ENCODE measurements at places on chromosomes 2 and 18.

DNA sequence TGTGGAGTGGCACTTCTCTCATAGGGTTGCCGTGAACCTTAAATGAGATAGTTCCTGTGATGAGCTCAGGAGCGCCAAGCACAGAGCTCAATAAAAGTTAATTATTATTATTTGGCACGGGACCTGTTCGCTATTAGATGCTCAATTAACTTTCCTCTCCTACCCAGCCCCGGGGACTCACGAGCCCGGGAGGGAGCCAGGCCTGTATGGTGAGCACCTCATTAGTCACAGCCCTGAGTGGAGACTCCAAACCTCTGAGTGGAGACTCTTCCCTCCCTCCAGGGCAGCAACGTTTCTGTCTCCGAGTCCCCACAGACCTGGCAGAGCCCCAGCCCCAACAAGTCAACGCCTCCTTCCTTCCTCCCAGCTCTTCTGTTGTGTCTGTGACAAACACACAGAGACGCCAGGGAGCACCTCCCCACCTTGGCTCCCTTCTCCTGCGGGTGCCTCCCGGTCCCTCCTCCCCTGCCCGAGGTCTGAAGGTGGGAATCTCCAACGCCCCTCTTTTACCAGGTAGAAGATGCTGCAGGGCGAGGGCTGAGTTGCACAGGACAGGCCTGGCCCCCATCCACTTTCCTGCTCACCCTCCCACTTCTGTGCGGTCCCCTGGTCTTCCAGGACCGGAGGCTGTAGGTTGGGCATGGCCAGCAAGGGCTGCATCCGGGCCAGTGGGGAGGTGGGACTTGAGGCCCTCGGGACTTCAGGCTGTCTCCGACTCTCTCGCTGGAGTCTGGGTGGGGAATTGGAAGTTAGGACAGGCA, 52.7 kb upstream of the ODC1 start:
- no peak for DNase-seq

DNA sequence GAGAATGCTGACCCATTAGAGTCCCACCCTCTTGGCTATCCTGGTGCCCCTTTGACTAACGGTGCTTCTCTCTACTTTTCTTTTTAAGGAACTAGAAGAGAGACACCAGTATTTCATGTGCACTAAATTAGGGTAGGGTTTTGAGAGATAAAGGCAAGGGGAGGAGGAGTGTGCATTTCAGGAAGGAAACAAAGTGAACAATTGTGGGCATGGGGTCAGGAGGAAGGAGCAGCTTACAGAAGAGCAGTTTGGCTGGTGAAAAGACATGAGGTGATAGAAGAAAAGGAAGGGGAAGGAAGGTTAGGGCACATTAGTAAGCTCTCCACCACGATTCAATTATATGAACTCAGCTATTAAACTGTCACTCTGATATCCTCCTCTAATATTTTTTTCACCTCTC, 105.8 kb upstream of the CTAGE1 start:
- DNase-seq, result no peak

GRCh38 chr18:36025025-36025424, 42.3 kb downstream of the RPRD1A start:
- no peak for DNase-seq

- DNase-seq, result peak; percentile 32
These were observed 32.7 kb upstream of the PRLH start for GRCh38 chr2:237533668-237534161.

- DNase-seq, result no peak
These were observed 11.1 kb downstream of the CCL20 start for GRCh38 chr2:227824711-227825110.

GRCh38 chr2:71586471-71586870, 133.1 kb downstream of the DYSF start:
- DNase-seq, result no peak

GRCh38 chr2:190787743-190788235, 92.8 kb upstream of the GLS start:
- DNase-seq, result no peak

DNA sequence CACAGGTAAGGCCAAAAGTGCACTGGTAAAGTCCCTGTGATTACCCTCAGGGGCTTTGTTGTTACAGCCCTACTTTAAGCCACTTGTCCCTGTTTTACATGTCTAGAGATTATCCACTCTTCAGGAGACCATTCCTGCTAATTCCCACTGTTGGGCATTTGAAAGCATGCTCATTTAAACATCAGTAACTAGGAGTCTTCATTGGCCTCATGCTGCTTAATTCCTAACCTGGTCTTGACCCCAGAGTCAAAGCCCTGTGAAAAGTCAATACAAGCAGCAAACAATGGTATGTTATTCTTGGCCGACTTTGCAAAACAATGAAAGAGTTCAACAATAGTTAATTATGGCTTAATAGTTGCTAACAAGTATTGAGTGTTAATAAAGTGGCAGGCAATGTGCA, 23.2 kb downstream of the AFF3 start:
- no peak for DNase-seq

DNA sequence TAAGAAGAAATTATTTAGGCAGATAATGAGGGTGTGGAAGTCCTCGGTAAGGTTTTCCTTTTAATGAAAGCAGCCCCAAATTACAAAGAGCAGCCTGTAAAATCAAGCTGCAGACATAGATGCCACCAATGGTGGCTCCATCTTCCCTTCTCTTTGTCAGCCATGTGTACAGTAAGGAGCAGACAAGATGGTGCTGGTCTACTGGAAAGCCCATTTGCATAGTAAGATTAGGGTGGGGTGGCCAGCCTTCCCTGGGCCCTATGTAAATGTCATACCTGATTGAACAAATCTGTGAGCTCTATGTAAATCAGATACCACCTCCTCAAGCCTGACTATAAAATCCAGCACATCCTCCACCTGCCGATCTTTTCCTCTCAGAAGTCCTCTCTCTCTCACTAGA, 154.4 kb upstream of the SERTAD2 start:
- no peak for DNase-seq

DNA sequence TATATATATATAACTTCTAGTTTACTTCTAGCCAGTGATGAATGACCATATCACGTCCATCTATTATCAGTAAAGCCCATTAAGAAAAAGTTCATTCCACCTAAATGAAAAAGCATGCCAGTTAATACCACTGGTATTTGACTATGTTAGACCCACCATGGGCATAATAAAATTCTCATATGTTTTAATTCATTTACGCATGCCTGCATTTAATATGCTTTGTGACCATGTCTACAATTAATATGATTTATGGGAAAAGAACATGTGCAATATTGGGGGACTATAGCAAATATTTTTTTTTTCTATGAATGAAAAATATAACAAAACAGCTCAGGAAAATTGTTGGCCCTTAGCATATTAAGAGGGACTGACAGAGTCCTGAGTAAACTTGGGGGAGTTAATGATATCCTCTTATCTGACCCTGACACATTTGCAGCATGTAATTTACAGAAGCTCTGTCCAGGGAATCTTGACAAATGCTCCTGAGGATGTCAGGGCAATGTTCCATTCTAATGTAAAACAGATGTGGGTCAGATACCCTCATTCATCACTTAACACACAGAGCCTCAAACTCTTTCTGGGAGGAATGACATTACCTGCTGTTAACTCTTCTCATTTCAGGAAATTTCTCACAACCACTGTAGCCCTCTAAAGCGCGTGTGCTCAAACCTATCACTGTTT, 90.6 kb downstream of the PAX3 start:
- no peak for DNase-seq

GRCh38 chr2:220785178-220785577, 786.9 kb downstream of the EPHA4 start:
- DNase-seq, result no peak

DNA sequence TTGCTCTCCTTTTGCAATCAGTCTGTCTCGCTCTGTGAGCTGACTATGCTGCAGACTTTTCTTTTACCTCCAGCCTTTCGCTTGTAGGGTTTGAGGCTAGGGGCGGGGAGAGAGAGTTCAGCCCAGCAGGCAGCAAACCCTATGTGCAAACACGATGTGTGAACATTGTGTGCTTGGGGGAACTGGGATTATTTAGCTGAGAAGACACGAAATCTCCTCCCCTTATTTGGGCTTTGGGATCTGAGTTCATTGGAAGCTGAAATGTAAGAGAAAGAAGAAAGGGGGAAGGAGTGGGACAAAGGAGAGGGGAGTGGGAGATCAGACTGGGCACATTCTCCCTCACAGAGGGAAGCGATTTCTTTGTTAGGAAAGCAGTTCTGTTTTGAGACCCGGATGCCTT, 189.6 kb upstream of the TNP1 start:
- no peak for DNase-seq

DNA sequence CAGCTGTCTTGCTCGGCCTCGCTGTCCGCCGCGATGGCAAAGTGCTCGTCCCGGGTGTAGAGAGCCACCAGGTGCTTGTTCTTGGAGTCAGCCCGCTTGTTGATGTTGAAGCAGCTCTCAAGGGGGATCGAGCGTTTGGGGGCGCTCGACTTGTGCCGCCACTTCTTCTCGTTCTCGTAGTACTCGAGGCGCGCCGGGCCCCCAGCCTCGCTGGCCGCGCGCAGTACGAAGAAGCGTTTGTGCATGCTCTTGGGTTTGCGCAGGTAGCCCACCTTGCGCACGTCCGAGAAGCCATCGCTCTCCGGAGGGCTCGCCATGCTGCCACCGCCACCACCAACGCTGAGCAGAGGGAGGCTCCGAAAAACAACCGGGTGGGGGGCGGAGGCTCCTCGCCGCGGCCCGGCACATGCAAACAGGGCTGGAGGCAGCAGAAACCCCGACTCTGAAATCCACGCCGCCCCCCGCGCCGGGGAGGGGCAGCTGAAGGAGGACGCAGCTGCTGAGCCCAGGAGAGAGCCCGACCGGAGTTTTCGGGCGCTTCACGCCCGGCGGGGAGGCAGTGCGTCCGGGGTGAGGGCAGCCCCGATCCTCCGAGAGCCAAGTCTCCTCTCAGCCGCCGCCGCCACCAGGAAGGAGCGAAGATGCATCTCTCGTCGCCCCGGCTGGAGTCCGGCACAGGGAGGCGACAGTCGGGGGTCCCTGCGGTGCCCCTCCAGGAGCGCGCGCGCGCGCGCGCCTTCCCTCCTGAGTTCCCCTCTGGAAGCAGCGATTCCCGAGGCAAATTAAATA, 1.0 kb downstream of the IRS1 start:
- no peak for DNase-seq

DNA sequence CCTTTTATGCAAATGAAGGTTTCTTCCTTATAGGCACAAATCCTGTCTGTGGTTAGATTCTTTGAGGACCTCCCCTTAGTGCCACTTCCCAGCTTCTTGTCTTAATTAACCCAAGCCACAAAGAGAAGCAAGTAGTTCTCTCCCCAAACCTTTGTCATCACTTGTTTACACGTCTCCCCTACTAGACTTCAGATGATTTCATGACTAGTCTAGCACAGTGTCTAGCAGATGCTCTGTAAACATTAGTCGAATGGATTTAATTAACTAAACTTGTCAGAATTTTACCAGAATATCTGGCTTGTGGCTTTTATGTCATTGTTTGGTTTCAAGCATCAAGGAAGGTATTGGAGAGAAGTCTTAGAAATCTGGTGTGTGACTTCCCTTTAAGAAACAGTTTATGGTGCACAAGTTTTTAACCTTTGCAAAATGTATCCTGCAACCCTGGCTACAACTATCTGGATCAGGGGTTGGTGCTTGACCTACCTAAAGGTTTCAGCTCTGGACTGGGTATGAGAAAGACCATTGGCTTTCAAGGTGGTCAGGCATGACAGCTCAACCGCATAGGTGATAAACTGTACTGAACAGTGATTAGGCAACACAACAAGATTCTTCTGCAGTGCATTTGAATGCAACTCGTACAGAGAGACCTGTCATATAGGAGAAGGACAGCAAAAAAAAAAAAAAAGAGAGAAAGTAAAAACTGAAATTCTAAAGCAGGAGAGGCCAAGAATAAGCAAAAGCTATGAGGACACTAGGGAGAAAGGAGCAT, 93.2 kb upstream of the CCDC150 start:
- DNase-seq, result no peak

GRCh38 chr2:241352227-241352626, 3.9 kb upstream of the FARP2 start:
- DNase-seq, result no peak

GRCh38 chr18:35553300-35553699, 28.2 kb upstream of the GALNT1 start:
- DNase-seq, result no peak

- DNase-seq, result no peak
These were observed 17.5 kb downstream of the KIAA2012 start for GRCh38 chr2:202090530-202090929.

- DNase-seq, result no peak
These were observed 144.1 kb upstream of the RBBP8 start for GRCh38 chr18:22789052-22789451.

DNA sequence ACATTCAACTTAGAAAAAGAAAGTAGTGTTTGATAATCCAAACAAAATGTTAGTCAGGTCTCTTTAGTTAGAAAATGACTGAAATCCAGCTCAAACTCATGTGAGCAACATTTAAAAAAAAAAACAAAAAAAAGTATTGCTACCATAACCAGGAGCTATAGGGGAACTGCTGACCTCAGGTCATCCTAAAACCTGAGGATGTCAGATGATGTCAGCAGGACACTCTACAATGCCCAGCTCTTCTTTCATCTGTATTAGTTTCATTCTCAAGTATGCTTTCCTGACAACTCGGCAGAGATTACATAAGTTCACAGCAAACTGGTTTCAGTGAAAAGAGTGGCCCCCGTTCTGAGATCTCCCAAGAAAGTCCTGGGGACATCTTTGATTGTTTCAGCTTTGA, 4.2 kb upstream of the ESCO1 start:
- DNase-seq, result no peak

DNA sequence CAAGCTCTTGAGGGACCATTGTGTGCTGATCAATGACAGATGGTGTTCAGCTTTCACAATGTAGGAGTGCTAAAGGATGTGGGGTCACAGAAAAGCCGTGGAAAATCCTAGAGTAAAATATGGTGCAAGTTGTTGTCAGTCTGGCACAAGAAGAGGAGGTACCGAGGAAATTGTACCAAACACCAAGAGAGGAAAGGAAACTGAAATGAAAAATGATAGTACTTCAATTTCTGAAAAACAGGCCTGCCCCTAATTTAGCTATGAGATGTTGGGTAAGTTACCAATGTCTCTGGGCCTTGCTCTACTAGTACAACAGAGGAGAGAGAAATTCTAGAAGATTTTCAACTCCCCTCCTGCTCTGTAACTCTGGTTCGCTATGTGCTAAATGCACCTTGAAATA, 78.8 kb upstream of the PELI1 start:
- no peak for DNase-seq

- no peak for DNase-seq
These were observed 288.7 kb upstream of the DSEL start for GRCh38 chr18:67805261-67805660.

DNA sequence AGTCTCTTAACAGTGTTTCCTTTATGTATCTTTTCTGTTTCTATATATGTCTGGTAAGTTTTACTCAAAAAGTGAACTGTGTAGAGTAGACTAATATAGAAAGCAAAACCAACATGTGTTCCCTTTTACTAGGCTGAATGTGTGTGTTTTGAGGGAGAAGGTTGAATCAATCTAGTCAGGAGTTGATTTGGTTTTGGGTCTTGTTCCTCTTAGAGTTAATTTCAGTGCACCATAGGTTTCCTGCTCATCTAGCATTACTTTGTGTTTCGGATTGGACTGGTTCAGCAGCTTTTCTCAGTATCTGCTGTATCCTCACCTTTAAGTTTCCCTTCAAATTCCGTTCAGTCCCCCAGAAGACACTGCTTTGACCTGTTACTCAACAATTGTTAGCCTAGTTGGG, 52.0 kb upstream of the TRIM43 start:
- no peak for DNase-seq

All from NCI-H1417 treated with DMSO at 0.1 percent for 48 hours (cell line).